ENCODE measurements at places on chromosomes 2 and 18.

- no peak for DNase-seq
Observed at GRCh38 chr2:150626934-150627411, 139.5 kb upstream of the RND3 start.

DNA sequence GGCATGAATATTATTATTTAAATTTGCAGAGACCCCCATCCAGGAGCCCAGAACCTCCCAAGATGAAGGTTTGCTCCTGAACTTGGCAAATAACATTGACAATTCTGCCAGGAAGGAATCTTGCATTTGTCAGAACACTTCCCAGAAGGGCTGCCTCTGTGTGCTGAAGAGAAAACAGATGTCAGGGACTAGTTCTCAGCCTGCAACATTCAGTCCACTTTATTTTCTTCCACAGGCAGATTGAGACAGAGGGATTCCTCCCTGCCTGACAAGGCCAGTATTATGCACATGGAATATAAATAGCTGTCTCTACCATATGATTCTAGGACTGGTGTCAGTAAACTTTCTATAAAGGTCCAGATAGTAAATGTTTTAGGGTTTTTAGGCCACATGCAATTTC, 171.5 kb upstream of the SIX2 start:
- no peak for DNase-seq

DNA sequence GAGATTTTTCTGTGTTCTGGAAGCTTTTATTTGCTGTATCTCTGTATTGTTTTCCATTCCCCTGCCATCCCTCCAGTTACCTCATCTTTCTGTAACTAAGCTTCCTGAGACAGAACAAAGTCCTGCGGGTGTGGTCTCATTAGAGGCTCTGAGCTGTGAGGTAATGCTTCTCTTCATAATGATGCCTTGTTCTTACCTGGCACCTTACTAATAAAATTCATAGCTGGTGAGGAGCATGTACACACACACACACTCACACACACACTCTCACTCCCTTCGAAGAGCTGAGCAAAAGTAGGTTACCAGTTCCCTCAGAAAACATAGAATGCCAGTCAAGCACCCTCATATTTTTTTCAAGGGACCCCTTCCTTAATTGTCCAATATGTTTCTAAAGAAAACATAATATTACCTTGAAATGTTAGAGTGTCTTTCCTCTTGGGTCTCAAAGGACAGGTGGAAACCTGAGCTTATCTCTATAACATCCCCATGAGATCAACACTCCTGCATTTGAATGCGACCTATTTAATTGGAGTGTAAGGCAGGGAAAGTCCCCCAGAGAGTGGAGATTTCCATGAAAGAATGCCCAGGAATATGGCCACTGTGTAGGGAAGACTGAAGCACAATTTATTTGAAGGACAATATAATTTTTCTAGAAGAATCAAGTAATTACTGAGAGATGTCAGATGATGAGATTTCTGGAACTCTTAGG, 161.6 kb upstream of the NCK2 start:
- DNase-seq: no peak

DNA sequence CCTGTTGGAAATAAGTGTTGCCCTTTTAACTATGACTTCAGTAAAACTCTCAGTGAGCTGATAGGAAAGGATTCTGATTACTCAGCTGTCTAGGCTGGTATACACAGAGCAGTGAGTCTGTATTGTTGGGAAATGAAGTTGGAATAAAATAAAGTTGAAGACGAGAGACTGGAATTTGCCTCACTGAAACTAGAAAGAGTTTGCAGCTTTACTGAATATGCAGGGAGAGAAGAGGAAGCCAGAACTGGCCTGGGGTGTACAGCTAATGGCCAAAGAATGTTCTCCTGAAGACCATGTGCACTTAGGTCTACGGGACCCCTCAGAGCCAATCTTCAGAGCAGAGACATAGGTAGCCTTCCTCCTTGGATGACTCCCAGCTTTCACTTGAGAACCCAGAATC, 26.5 kb downstream of the EIF4E2 start:
- no peak for DNase-seq

DNA sequence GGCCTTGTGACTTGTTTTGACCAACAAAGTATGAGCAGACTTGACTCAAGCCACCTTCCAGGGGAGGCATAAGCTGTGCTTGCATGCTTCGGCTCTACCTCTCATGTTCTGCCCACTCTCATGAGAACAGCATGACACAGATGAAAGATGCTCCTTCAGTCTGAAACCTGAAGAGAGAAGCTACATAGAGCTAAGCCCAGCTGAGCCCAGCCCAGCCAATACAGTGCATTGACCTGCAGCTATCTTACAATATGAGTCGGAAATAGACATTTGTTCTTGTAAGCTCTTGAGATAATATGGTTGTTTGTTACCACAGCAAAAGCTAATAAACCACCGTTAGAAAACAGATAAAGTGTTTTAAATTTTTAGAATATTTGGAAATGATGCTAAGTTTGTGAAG, 426.7 kb upstream of the PKDCC start:
- no peak for DNase-seq

DNA sequence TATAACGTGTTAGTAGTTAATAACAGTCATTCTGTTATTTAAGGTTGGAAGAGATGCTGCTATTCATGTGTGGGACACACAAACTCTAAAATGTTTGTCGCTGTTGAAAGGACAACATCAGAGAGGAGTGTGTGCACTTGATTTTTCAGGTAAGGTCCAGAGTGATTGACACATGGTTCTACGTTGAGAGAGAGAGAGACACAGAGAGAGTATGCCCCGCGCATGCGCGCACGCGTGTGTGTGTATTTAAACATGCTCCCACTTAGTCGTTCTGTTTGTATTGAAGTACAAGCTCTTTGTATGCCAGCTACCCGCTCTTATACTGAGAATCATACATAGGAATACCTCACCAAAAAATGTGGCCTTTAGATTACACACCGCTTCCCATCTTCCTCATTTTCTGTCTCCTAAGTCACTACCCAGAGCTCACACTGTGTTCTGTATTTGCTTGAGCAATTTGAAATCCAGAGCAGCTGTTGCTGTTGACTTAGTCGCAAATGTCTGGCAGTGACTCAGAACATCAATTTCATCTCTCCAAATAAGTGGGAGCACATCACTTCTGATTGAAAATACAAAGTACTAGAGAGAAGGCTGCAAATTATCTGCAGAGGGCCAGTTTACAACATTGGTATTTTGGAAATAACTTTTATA, 148.1 kb downstream of the EML6 start:
- no peak for DNase-seq

- DNase-seq: no peak
Observed at GRCh38 chr2:43000242-43001054, 208.1 kb upstream of the HAAO start.

DNA sequence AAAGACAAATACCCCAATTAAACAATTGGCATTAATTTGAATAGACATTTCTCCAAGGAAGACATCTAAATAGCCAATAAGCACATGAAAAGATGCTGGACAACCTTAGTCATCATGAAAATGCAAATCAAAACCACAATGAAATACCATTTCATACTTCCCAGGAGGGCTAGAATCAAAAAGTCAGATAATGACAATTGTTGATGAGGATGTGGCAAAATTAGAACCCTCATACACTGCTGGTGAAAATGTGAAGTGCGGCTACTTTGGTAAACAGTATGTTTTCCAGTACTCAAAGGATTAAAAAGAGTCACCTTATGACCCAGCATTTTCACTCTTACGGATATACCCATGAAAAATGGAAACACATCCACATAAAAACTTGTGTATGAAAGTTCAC, 91.6 kb downstream of the FIGN start:
- DNase-seq: no peak

GRCh38 chr2:68832233-68832869, 38.8 kb downstream of the BMP10 start:
- DNase-seq: no peak

DNA sequence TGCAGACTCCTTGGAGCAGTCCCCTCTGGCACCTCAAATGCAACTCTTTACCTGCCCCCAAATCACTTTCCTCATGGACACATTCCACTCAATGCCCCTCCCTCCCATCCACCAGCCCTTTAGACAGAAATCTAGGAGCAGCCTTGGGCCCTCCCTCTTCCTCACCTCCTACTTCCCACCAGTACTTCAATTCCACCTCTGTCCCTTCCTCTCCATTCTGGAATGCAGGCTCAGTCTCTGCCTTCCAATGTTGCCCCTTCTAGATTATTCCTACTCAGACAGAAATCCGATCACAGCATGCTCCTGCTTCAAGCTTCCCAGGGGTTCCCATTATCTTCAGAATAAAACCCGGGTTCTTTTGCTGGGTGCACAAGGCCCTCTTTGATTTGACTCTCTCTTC, 62.1 kb downstream of the MTHFD2 start:
- DNase-seq: no peak

DNA sequence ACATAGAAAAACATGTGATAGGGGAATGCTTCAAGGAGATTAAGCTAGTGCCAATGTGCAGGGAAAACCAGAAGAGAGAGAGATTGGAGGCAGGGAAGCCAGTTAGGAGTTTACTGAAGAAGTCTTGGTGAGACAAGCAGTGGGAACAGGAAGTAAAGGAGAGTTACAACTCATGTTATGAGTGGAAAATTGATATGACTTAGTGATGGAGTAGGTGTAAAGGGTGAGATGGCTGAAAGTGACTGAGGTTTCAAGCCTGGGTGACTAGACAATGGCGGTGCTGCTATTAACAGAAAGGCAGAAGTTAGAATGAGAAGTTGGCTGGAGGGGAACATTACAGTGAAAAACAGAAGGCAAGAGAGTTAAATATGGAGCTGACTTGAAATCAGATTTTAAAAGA, 16.5 kb downstream of the DOK1 start:
- DNase-seq: no peak

DNA sequence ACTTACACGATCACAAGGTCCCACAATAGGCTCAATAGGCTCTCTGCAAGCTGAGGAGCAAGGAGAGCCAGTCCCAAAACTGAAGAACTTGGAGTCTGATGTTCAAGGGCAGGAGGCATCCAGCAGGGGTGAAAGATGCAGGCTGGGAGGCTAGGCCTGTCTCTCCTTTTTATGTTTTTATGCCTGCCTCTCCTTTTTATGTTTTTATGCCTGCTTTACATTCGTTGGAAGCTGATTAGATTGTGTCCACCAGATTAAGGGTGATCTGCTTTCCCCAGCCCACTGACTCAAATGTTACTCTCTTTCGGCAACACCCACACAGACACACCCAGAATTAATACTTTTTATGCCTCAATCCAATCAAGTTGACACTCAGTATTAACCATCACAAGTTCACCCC, 9.9 kb upstream of the GYPC start:
- DNase-seq: no peak

- DNase-seq: no peak
Observed at GRCh38 chr18:64405161-64405560, 256.3 kb upstream of the LINC00305 start.

DNA sequence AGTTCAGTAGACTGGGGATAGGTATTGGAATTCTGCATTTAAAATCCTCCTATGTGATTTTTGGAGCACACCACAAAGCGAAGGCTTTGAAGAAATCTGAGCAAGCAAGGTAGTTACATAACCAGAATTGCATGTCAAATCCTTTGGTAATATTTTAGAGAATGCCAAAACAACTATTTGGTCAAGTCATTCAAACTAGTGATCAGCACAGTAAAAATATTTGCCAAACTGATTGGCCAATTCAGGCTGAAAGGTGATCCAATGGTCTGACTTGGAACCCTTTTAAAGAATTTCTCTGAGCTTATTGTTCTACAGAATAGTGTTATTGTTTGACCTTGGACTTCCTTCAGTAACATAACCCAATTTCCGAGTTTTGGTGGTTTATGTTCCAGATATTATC, 214.2 kb upstream of the ETAA1 start:
- no peak for DNase-seq

Data from stimulated activated CD4-positive, alpha-beta T cell treated with anti-CD3 and anti-CD28 coated beads, Interleukin-15, amount 100 ng/mL, for 1 hour (primary cell).